ENCODE measurements at places on chromosomes 16 and 17.

- DNase-seq, result no peak
Measured at GRCh38 chr16:56632156-56632847, at the start of gene MT1M. Gene MT1M (plus strand): TSS chr16:56632659. CDS start chr16:56632732, 73 bp downstream.

DNA sequence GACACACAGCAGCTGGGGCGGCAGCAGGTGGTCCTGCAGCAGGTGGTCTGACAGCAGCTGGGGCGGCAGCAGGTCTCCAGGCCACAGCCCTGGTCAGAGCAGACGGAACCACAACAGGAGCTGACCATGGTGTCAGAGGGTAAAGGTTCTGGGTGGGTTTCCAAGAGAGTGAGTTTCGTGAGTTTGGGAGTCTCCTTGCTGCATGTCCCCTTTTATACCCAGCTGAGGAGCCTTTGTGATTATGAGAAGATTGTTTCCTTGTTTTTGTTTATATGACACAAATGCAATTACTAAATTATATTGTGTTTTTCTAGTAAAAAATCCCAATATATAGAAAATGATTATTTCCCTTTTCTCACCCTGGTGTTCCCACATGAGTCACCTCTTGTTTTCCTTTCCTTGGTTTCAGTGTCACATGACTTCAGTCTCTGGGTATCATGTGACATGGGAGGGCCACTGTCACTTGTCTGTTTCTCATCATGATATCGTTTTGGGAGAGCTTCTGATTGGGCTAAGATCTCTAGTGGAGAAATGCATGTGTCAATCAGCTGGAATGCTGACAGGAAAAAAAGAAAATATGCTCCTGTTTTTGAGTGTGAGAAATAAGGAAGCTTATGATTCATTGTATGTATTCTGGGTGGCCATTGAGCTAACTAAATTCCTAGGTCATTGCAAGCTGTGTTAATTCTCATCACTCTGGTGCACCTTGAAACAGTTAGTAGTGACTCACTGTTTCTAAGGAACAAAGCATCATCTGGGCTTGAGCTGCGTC is at the start of gene KRTAP4-6:
Gene KRTAP4-6 (minus strand): TSS at position 185 of the 772 bp plus-strand sequence. CDS start 57 bp downstream, at position 128.
- no peak for DNase-seq

DNA sequence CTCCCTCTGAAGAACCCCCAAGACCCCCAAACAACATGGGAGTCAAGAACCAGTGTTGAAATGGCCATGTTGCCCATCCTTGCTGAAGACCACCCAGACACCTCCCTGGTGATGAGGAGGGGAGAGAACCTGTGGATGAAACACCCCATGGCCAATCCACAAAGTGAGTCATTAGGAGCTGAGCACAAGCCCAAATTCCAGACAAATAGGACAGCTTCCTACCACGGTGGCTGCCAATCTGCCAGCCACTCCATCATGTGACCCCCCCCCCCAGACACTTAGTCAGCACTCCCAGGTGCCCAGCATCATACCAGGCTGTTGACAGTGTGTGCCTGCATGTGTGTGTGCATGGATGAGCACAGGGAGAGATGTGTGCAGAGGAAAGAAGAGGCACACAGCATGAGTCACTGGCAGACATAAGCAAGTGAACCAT is 26.4 kb upstream of the RPL38 start:
- no peak for DNase-seq

DNA sequence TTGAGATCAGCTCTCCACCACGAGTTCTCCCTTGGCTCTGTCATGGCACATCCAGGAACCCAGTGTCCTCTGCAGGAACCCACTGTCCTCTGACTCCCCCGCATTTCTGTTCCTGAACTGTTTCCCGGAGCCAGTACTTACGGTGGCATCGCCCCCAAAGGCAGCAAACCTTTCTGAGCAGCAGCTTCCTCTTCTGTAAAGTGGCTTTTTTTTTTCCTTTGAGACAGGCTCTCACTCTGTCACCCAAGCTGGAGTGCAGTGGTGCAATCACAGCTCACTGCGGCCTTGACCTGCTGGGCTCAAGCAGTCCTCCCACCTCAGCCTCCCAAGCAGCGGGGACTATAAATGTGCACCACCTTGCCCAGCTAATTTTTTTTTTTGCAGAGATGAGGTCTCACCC is 32.2 kb downstream of the NAGPA start:
- DNase-seq, result no peak

GRCh38 chr17:73972901-73973300 is 230.6 kb upstream of the RPL38 start:
- DNase-seq, result no peak

DNA sequence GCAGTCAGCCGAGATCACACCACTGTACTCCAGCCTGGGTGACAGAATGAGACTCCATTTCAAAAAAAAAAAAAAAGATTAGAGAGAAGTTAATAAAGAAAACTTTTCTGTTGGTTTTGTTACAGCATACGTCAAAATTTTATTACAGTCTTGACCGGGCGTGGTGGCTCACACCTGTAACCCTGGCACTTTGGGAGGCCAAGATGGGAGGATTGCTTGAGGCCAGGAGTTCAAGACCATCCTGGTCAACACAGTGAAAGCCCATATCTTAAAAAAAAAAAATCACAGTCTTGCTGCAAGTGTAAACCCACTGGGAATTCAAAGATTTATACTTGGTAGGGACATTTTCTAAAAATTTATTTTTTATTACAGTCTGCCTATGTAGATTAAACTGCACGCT is 6.2 kb upstream of the POLR3E start:
- no peak for DNase-seq

DNA sequence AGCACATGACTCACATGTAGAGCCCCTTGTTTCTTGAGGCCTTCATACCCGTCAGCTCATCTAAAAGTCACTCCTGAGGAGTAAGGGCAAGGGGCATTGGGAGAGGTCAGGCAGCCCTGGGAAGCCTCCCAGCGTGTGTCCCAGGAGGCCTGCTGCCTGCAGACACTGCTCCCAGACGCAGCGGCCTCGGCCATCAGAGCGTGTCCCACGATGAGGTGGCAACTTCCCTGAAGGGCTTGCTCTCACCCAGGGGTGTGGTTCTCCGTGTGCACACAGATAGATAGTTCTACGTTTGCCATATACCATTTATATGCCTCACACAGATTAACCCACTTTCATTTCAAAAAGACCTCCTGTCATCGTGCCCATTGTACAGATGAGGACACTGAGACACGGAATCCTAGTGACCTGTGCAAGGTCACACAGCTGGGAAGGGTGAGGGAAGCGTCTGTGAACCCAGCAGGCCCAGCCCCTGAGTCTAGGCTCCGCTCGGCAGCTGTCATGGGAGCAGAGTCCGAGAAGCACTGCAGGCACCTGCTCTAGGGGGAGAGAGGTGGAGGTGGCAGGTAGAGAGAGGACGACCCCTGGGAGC is 8.3 kb downstream of the TUBB3 start:
- DNase-seq, result no peak

- no peak for DNase-seq
Measured at GRCh38 chr16:83200005-83200779, 573.4 kb downstream of the CDH13 start.

DNA sequence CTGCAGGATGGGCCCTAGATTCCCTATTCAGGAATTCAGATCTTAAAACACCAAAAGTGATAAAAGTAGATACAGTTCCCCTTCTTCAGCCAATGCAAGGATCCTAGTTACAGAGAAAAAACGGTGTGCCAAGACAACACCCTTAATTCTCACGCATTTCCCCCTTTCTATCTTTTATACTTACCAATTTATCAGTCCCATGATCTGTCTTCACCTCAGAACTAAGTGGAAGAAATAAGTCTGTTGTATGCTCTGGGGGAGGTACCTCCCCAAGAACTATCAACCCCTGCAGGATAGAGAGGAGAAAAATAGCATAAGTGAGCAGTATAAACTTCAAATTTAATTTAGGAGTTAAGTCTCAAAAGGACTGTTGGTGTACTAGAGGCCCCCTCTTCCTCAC is 83.2 kb downstream of the STH start:
- DNase-seq, result no peak
